ENCODE measurements at places on chromosomes 13 and 19.

DNA sequence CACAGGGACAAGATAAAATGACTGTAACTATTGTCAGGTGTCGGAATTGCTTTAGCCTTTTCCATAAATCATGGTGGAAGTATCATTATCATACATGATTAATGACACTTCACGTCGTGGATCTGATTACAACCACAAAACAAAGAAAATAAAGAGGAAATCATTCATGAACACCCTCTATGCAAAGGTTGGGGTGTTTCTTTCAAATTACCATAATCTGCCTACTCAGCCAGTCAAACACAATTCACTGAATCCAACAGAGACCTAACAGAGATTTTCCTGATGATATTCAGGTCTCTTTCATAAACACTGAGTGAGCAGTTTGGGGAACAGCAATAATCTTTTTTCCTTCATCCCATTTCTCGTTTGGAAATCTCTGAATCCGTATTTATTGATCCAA is 625.6 kb downstream of the DCT start:
- DNase-seq, result no peak

DNA sequence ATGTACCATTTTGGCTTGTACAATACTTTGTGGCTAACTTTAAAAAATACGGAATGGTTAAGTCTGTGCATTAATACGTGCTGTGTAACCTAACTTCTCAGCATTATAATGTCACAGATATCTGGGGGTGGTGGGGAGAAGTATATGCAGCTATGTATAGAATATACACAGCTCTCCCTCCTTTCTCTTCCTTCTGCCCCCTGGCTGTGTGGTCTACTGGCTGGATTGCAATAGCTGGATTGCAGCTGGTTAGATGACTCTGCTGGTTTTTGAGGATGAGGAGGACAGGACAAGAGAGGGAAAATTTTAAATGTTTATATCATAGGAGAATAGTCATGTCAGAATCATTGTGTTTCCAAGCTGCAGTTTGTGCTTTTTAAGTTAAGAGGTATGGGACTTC is 9.7 kb downstream of the RNASEH2B start:
- DNase-seq, result no peak

- peak; percentile 36 for DNase-seq
Observed at GRCh38 chr19:48469289-48469881, at the start of gene CYTH2. CYTH2 (plus strand) TSS chr19:48469369; CDS start chr19:48469508, 139 bp downstream.

GRCh38 chr19:40450664-40451063 is 6.5 kb upstream of the SERTAD3 start:
- no peak for DNase-seq

DNA sequence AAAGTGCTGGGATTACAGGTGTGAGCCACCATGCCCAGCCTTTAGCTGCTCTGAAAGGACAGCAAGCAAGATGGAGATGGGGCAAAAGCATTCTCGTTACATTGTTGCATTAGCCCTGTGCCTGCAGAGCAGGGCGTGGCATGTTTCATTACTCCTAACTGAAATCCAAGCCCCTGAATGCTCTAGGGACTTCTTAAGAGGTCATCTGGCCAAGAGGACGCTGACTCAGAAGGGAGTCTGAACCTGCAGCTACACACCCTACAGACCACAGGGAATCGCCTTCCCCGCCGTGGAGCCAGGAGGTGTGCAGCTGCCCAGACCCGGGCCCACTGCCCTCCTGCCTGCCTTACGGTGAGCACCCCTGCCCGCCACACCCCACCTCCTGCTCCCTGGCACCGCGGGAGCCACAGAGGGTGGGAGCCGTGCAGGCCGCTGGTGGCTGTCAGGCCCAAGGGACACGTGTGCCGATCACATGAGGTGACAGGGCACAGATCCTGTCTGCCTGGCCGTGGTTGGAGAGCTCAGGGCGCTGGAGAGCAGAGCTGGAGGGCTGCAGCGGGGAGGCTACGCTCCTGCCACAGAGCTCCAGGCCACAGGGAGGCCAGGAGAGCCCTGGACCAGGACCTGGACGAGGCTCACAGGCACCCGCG is 27.2 kb downstream of the ADPRHL1 start:
- no peak for DNase-seq

GRCh38 chr13:93964146-93964512 is 515.4 kb downstream of the DCT start:
- no peak for DNase-seq

DNA sequence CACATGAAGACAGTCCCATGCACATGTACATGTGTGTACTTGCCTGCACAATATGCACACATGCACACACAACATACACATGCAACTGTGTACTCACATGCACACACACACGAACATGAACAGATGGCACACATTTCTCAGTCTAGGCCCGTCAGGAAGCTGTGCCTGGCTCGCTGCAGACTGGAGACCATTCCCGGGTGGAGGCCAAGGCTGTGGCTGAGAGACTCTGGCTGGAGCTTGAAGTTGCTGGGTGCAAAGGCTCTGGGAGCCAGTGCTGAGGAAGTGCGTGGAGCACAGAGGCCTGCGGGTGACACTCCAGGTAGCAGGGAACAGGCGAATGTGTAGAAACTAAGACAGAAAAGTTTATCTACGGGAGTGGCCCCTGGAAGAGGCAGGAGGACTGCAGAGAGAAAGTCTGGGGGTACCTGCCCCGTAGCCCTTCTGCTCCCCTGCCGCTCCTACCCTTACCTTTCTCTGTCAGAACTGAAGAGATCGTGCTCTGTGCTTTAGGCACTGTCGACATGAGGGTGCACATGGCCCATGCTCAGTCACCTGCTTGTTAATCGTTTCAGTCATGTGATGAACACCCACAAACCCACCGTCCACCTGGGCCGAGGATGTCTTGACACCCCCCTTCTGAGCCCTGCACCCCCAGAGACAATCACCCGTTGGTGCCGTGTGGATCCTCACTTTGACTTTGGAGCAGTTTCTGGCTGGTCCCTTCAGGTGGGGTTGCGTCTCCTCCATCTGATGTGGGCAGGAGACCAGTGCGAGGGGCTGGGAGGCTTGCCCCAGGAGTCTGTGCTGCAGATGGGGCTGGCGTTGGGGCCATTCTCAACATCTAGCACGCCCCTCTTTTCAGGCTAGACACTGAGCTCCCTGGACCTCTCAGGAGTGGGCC is 69.4 kb downstream of the TEX29 start:
- DNase-seq, result no peak

DNA sequence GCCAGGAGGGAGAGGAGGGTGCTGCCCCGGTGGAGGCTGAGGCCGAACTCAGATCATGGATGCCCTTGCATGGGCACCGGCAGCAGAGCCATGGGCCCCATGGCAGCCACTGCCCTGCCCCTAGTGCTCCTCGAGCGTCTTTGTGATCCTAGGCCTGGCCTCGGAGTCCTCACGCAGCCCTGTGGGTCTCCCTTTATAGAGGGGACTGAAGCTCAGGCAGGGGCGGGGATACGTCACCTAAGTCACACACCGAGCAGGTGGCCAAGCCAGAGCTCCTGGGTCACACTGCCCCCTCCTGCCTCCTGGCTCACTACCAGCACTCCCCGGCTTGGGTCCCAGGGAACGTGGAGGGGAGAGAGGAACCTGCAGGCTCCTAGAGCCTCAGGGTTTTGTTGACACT is 28.7 kb downstream of the DHX34 start:
- no peak for DNase-seq

DNA sequence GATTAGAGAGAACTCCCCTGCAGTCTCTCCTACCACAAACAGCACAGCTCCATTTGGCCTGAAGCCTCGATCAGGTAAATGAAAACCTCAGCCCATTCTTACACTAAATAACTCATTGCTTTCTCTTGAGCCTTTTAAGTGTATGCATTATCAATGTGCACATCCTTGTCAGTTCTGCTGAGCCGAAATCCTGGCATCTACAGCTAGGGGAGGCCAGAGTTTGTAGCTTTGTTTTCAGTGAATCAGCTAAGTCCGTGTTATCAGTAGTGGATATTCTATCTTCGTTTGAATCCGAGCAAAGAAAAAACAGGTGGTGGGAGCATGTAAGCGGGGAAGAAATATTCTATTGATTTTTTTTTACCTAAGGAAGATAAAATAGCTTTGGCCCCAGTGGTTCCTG is 84.4 kb downstream of the ESD start:
- no peak for DNase-seq

DNA sequence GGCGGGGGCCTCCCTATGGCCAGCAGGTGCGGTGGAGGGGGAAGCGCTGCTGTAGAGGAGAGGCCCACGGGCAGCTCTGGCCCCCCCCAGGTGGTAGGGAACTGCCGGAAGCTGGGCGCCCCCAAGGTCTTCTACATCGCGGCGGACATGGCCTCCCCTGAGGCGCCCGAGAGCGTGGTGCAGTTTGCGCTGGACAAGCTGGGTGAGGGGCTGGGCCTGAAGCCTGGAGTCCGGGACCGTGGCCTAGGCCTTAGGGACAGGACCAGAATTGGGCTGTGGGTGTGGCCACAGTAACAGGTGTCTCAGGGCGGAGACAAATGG is 3.8 kb upstream of the RPL36 start:
- no peak for DNase-seq

DNA sequence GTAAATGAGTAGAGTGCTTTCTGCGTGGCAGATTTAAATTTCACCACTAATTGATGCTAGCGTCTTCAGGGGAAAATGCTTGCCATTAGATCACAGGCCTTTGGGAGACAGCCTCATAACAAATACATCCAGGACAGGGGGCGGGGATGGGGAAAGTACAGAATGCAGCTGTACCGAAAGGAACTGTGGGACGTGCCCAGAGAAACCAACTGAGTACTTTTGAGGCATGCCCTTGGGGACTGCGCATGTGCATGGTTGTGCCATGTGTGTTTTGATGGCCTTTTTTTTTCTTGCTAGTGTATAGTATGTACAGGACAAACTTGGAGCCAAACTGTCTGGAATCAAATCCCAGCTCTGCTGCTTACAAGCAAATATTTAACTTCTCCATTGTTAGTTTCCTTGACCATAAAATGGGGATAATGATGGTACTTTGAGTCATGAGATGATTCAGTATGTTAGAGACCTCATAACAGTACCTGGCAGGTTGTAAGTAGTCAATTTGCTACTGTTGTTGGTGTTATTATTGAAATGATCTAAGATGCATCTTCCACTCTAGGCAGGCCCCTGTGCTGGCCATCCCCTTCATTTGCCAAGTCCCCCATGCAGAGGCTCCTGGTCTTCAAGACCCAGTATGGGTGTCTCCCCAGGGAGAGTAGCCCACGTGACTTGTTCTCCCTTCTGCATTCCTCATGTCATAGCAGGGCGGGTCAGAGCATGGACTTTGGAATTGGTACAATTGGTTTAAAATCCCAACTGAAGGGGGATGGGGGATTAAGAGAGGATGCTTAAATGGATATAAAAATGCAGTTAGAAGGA is 68.3 kb upstream of the NPAS1 start:
- DNase-seq, result peak; percentile 97

GRCh38 chr13:66214467-66214866 is 1015.7 kb downstream of the PCDH9 start:
- no peak for DNase-seq

GRCh38 chr13:43057653-43058317 is 34.4 kb downstream of the DNAJC15 start:
- peak; percentile 38 for DNase-seq

- DNase-seq, result no peak
Observed at GRCh38 chr13:107788464-107789165, 426.7 kb downstream of the LIG4 start.

- no peak for DNase-seq
Observed at GRCh38 chr13:111462221-111462764, 141.9 kb downstream of the TEX29 start.

DNA sequence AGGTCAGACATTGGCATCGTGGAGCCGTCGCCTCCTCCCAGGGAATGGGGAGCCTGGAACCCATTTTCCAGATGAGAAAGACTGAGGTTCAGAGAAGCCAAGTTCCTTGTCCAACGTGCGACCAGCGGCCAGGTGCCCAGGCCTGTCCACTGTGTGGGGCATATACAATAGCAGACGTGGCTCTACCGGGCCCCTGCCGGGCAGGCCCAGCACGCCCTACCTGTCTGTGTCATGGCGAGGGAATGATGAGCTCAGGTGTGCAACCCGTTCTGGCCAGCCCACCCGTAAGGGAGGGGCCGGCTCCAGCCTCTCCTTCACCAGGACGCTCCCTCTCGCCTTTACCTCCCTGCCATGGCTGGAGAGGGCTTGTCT is 837 bp downstream of the GNA15 start:
- no peak for DNase-seq

GRCh38 chr13:43830497-43830881 is 43.7 kb upstream of the ENOX1 start:
- DNase-seq, result peak; percentile 48

DNA sequence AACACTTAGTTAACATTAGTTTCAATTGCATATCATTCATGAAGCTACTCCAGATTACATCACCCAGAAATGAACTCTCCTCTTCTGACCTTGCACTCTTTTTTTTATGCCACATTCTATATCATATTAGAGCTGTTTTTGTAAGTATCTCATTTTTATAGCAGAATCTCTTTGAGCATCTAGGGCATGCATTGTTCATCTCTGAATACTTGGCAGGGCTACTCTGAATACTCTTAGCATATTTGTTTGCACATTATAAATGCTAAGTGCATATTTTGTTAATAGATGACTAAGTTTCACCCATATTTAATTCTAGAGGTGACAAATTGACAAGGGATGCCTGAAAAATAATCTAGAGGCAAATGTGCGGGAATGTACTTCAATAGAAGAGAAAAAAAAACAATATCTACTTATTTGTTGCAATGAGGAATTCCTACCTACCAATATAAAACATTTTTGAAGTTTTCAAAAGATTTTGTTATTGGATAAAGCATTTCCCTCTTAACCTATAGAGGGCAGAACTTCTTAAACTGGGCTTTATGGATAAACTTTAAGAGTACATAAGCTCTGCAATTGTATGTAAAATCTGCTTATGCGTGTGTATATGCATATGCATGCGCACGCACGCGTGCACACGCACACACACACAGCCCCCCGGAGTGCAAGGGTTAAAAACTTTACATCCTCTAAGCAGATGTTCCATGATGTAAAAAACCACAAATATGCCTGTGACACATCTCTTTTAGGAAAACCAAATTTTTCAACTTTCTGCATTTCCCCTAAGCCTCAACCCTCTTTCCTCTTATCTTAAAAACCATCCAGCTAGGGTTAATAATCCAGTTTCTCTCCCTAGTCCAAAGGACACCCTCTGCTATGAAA is 73.0 kb upstream of the OXGR1 start:
- DNase-seq, result no peak

DNA sequence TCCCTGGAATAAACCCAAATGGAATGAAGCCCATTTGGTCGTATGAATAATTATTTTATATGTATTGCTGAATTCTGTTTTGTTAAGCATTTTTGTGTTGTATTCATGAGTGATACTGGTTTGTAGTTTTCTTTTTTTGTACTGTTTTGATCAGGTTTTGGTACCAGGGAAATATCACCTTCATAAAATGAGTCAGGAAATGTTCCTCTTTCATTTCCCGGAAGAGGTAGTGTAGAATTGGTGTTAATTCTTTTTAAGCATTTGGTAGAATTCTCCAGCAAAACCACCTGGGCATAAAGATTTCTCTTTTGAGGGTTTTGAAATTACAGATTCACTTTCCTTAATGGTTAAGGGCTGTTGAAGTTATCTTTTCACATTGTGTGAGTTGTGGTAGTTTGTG is 13.3 kb downstream of the SPATA13 start:
- no peak for DNase-seq

- no peak for DNase-seq
Observed at GRCh38 chr19:19470579-19470978, 44.8 kb downstream of the TSSK6 start.

Data from renal cortical epithelial cell (primary cell).